Renal cortex interstitium (tissue), 15 donors: ENCODE measurements at places on chromosomes 4 and X.

GRCh38 chr4:74896595-74896994 is 36.3 kb upstream of the PARM1 start:
- DNase-seq: no peak

- no peak for DNase-seq
Observed at GRCh38 chr4:107863416-107863815, 38.7 kb downstream of the SGMS2 start.

DNA sequence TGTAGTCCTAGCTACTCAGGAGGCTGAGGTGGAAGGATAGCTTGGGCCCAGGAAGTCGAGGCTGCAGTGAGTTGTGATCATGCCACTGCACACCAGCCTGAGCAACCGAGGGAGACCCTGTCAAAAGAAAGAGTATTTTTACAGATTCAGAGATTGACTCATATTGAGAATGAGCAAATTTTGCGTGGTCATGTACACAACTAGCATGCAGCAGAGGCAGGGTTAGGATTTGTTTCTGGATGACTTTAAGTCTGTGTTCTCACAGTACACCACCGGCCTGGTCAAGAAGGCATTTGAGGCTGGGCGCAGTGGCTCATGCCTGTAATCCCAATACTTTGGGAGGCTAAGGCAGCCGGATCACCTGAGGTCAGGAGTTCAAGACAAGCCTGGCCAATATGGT is 44.8 kb upstream of the CBR4 start:
- DNase-seq: no peak

DNA sequence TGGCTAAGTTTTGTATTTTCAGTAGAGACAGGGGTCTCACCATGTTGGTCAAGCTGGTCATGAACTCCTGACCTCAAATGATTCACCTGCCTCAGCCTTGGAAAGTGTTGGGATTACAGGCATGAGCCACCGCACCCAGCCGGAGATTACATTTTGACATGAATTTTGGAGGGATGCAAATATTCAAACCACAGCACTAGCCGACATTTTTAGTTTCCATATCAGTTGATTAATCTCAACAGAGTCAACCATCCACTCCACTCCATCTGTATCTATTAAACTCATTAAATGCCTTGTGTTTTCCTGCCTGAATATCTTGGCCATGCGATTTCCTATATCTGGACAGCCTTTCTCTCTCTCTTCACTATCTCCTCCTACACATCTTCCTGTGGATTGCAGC is 64.1 kb upstream of the PDGFRA start:
- DNase-seq: no peak

DNA sequence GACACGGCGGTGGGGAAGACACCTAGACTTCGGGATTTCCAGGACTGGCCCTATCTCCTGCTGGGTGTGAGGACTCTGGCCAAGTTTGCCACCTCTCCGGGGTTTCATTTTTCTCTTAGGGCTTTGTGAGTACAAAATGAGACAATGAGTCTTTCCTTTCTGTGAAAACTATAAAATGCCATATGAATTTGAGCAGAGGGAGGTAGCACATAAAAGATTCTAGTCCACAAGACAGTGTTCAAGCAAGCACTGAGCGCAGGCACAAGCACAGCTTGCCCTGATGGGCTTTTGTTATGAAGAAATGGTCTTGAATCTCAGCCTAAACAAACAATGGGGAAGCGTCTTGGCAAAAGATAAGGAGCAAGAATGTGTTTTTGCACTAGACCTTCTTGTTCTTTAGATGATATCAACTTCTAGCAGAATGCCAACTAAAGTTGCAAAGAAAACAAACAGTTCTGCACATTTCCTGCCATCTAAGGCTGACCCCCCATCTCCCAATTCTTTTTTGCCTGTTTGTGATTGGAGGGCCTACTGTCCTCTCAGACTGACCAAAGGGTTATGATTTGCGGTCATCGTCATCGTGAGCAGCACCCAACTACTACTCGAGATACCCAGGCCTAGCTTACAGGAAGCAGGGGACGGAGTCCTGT is 73.0 kb upstream of the ZNF518B start:
- no peak for DNase-seq

- no peak for DNase-seq
Observed at GRCh38 chr4:6404611-6405396, 67.6 kb downstream of the PPP2R2C start.

DNA sequence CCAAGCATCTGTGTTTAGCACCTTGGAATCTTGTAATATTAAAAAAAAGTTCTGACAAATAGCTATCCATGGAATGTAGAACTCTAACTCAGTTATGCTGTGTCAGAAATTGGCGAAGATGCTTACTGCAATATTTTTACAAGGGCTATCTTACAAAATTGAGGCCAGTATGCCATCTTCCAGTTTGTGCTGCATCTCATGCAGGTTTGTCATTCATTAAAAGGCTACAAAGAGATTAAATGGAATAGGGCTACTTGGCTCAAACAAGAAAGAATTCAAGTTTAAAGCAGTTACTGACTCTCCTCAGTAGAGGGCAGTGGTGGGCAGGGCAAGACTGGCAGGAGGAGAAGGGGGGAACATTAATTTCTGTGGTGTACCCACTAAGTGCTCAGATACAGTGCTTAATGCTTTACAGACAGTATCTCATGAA is 66.5 kb downstream of the SHROOM4 start:
- no peak for DNase-seq

- peak; percentile 98 for DNase-seq
Observed at GRCh38 chr4:53365486-53366300, at the start of gene SCFD2. Gene SCFD2, minus strand, starts transcription at chr4:53366061.

GRCh38 chr4:48008021-48008596 is 8.4 kb downstream of the CNGA1 start:
- no peak for DNase-seq

- DNase-seq: no peak
Observed at GRCh38 chr4:48255959-48256342, 13.7 kb downstream of the TEC start.

DNA sequence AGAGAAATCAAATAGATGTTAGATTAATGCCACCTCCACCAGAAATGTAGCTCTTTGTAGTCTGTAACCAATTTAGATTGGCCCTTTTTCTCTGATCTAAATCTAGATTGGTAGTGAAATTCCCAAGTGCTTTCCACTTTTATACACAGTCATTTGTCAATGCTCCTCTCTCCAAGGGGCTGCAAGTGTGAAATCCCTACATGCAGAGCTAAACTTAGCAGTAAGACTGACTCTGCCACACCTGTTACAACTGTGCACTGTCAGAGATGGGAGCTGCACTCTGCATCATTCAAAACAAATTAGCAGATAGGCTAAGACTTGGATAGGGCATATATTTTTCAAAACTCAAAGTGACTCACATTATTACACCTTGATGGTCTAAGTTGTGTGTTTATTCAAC is 9.1 kb downstream of the SERTM2 start:
- no peak for DNase-seq

GRCh38 chr4:82782626-82783345 is 15.8 kb downstream of the SCD5 start:
- DNase-seq: no peak

DNA sequence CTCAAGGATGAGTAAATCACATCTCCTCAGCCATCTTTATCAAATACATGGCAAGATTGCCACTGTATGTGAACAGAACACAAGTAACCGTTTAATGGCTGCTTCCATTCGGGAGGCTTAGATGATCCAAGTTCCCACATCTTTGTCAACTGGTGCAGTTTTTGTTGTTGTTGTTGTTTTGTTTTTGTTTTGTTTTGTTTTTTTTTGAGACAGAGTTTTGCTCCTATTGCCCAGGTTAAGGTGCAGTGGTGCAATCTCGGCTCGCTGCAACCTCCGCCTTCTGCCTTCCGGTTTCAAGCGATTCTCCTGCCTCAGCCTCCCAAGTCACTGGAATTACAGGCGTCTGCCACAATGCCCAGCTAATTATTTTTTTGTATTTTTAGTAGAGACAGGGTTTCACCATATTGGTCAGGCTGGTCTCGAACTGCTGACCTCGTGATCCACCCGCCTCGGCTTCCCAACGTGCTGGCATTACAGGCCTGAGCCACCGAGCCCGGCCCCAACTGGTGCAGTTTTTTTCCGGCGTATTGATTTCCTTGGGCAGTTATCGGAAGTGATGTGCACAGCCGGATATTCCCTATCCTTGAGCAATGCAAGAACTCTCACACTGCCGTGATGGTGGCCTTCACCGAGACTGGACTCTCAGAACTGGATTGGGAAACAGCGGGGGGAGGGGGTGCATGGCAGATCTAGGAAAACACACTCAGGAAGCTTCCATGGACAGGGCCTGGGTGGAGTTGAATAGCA is 29.2 kb upstream of the TRIM2 start:
- no peak for DNase-seq

- no peak for DNase-seq
Observed at GRCh38 chr4:5980436-5981155, 37.6 kb downstream of the C4orf50 start.

DNA sequence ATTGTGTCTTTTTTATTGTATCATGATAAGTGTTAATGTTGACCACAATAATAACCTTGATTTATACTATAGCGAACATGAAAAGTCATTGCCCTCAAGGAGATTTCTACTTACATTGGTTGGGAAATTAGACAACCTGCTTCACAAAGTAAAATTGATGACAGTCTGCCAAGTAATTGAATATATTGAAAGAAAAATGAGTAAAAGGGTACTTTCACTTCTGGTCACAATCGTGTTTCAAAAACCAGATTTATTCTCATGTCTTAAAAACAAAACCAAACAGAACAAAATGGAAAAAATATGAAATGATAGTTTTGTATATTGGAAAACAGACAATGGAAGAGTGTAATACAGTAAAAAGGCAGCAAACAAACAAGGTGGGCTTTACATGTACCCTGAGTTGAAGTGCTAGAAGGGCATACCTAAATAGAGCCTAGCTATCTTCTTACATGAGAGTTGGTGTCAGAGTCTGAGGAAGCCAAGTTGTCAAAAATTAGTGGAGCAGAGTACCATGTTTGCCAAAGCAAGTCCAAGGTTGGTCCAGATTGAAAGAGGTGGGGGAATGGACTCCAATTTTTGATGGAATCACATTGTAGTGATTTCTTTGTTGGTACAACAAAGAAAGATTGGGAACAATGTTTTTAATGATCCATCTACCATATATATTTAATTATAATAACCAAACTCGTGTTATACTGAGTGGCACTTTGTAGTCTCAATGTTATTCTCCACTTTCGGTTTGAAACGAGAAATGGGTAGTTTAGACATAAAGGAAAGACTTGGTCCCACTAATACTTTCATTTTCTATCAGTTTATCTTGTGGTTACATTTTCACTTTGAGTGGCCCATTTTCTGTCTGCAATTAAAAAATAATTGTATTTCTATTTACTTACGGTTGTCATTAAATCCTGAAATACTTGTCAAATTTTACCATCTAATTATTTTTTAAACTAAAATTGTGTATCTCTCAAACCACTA is 775.6 kb downstream of the STIM2 start:
- DNase-seq: no peak

- no peak for DNase-seq
Observed at GRCh38 chr4:128517096-128517738, 229.6 kb upstream of the PGRMC2 start.

DNA sequence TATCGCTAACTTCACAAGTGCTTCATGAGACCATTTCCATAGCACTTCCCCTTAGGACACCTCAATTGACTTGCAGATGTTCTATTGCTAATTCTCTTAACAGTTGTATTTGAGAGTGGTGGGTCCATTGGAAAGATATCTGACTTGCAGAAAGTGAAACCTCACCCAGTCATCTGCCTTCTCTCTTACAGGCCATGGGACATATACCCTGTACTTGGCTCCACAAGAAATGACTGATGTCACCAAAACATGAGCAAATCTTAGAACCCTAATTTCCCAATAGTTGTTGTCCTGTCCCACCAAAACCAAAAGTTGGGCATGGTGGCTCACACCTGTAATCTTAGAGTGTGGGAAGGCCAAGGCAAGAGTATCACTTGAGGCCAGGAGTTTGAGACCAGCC is 101.9 kb upstream of the MAML3 start:
- DNase-seq: no peak

- DNase-seq: no peak
Observed at GRCh38 chrX:41666251-41666650, 22.5 kb upstream of the GPR34 start.

GRCh38 chrX:118975831-118976598 is 1.6 kb downstream of the LONRF3 start:
- no peak for DNase-seq

DNA sequence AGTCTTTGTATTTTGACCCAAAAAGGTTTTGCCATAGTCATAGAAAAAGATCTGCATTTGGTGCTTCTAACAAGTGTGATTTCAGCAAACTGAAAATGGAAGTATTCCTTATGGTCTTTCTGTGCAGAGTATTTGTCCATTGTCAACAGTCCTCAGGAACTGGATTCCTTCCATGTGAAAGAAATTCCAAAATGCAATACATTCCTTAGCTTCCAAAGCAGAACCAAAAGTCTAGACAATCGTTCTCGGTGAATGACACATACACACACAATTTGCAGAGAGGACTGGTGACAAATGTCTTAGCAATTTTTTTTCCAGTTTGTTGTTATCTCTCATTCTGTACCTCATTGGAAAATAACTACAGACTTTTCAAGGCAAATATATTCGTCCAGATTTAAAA is 562.2 kb upstream of the SLIT2 start:
- DNase-seq: no peak

- no peak for DNase-seq
Observed at GRCh38 chrX:124085063-124085462, 123.6 kb downstream of the STAG2 start.

- no peak for DNase-seq
Observed at GRCh38 chr4:113806850-113807249, 45.3 kb upstream of the CAMK2D start.

GRCh38 chr4:86831262-86832130 is 17.7 kb downstream of the SLC10A6 start:
- DNase-seq: no peak

DNA sequence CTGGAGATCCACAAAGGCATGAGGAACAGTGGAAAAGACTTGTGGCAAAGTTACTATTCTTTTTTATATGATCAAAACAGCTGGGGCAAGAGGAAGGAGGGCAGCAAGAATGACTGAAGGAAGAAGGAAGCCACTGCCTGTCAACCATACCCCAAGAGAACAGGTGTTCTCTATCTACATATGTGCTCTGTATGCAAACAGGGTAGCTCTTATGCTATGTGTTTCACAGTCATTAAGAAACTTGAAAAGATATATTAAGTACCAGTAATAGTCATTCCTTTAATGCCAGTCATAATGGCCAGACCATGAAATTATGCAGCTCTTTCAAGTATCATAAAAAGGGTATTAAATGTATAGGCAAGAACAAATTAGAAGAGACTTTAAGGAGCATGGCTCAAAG is 363.9 kb downstream of the KLHL13 start:
- no peak for DNase-seq

DNA sequence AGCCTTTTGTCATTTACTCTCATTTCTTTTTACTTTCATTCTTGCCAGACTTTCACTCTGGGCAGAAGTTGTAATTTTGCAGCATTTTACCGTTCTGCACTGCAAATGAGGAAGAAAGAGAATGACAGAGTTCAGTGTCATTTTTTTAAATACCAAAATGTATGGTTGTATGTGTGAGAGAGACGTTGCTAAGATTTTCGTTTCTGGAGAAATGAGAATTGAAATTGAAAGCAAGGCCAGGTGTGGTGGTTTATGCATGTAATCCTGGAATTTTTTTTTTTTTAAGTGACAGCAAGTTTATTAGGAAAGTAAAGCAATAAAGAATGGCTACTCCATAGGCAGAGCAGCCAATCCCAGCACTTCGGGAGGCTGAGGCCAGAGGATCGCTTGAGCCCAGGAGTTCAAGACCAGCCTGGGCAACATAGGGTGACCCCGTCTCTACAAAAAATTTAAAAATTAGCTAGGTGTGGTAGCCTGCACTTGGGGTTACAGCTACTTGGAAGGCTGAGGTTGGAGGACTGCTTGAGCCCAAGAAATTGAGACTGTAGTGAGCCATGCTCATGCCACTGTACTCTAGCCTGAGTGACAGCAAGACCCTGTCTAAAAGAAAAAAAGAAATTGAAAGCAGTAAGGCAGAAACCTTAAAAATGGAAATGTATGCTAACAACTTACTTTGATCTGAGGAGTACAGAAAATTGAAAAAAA is 12.9 kb downstream of the DCK start:
- DNase-seq: no peak
